ENCODE measurements at places on chromosomes 3 and 15.

DNA sequence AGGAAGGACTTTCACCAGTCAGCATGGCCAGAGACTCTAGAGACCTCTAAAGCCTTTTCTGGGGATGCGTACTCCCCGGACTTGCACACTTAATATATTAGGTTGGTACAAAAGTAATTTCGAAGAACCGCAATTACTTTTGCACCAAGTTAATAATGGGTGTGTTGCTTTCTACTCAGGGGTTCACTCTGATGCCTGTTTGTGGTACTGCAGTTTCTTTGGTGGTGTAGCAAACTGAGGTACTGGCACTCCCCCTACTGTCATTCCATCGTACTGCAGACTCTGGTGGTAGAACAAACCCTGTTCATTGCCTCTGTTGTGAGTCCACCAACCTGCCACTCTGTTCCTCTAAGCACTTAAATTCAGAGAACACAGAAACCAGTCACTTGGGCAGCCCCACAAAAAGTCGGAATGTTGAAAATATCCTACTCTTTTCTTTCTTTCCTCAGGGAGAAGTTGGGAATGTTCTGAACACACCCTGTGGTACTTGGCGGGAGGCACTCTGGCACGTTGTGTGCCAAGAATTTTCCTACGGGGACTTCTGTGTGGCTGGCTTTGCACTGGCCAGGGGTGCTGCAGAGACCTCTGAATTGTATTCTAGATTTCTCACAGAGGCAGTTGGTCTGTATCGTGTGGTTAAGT, 46.3 kb downstream of the GABRG3 start:
- DNase-seq, result no peak

- no peak for DNase-seq
Measured at GRCh38 chr3:164465172-164465571, 613.1 kb downstream of the SI start.

DNA sequence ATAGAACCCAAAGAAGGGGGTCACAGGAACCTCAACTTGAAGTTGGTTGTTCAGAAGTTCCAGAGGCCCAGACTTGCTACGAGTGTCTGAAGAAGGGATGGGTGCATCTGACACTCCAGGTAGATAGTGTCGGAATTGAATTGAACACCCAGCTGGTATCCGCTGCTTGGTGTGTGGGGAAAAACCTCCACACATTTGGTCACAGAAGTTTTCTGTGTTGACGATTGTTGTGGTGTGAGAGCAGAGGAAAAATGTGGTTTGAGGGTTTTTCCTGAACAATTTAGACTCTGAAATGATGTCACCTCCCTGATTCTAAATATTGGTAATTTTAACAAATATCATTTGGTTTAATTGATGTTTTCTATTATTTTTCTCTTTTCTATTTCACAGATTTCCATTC, 218.8 kb upstream of the CTNNB1 start:
- no peak for DNase-seq

DNA sequence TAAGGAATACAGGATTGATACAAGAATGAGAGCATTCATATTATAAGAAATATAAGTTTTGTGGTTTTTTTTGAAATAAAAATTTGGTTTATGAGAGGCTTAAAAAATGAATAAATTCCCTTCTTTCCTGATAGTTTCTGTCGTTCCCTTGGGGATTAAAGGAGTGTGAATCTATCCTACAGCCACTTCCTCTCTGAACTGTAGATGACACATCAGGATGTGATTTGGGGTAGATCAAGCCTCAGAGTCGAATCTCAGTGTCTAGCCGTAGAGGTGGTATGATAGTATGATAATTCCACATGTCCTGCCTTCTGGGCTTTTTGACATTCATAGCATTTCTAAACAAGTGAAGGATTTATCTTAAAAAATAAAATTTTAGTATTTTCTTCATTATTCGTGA, 343.1 kb downstream of the LPP start:
- DNase-seq, result no peak

DNA sequence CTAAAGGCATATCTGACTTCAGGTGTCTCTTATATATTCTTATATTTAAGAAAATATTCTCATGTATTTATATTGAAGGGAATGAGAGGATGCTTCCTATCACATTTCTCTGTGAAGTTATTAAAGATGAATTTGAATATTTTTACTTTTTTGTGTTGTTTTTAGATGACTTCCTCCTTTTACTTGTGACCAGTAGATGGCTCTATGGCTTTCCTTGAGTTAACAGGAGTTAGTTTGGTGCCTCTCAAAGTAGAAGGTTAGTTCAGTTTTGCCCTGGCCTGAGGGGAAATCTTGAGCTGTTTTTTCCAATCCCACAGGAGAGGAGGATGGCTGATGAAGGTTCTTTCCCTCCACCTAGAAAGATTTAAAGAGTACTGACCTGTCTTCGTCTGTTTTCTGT, 80.7 kb downstream of the SQOR start:
- no peak for DNase-seq

DNA sequence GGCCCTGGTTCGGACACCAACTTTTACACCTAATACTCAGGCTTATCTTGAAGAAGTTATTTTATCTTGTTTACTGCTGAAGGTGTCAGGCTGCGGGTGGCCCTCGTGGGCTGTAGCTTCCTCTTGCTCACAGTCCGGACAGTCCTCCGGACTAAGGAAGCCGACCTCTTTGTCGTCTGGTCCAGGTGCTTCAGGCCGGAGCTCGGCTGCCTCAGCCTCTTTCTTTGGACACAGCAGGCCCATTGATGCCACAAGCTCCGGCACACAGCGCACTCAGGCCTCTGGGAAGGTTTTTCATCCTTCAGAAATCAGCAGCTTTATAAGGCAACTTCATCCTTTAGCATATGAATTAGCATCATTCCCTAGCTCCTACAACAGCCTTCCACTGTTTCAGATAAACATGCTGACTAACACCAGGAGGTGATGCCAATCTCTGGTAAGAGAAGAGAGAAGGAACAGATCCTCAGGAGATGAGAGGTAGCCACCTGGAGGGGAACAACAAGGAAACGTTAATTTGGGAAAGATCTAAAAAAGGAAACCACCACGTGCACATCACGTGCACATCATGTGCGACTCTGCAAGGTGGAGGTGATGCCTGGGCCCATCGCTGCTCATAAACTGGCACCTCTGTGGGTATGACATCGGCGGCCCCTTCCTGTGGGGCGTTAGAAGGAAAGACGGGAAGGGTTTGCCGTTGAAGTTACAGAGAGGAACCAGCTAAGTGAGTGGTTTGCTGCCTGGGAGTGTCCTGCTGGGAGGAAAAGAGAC, 4.4 kb upstream of the CHAC1 start:
- no peak for DNase-seq

GRCh38 chr3:88031642-88032077, 27.1 kb downstream of the CGGBP1 start:
- no peak for DNase-seq

GRCh38 chr3:71585131-71585530, 1.6 kb upstream of the FOXP1 start:
- DNase-seq, result no peak

GRCh38 chr3:150871192-150871591, 34.0 kb downstream of the MINDY4B start:
- no peak for DNase-seq

- no peak for DNase-seq
Measured at GRCh38 chr3:185561374-185561943, 9.1 kb upstream of the LIPH start.

GRCh38 chr3:125331243-125331642, 43.9 kb downstream of the ZNF148 start:
- DNase-seq, result no peak

- DNase-seq, result peak; percentile 28
Measured at GRCh38 chr15:49225572-49226281, 55.7 kb downstream of the GALK2 start.

GRCh38 chr15:85622221-85622831, 172.4 kb downstream of the KLHL25 start:
- DNase-seq, result no peak

DNA sequence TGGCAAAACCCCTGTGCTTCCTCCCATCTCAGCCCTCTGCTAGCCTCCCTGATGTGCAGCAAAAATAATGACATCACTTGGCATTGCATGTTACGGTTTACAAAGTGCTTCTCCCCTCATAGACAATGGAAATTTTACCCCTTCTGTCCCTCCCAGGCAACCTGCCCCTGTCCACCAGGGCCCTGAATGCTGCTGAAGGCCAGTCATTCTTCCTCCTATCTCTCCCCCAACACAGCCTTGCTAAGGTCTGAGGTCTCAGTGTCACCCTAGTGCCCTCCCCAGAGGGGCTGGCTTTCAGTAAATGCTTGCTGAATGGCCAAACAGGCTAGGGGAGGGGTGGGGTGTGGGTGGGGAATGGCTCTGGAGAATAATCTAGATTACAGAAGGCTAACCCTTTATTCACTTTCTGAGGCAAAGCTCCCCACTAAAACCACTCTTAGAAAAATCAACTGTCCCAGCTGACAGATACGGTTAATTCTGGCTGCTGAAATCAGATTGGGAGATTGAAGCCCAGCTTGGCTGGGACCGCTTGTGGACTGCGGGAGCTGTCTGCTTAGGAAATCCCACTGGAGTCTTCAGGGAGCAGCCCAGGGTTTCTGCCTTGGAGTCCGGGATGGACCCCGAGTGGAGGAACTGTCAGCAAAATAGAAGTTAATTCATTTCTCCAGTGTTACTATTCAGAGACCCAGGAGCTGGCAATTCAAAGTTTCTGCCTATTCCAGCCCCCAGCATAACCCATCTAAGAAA, 22.9 kb downstream of the ANP32A start:
- DNase-seq, result no peak

DNA sequence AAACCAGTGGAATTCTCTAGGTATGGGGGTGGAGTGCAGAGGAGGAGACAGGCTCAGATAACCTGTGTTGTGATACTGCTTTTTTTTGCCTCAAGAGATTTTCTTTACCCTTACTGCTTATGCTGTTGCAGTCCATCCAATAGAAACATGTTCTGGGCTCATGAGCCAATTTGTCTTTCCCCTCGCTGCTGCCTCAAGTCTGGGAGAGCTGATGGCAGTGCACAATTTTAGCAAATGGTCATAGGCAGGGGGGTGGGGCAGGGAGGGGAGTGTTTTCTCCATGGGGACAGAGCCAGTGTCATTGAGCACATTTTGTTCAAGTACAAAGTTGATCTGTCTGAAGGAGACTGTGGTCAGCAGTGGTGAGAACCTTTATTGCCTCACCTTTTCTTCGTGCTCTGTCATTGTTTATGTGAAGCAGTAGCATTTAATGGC, 134.9 kb downstream of the MBNL1 start:
- no peak for DNase-seq

DNA sequence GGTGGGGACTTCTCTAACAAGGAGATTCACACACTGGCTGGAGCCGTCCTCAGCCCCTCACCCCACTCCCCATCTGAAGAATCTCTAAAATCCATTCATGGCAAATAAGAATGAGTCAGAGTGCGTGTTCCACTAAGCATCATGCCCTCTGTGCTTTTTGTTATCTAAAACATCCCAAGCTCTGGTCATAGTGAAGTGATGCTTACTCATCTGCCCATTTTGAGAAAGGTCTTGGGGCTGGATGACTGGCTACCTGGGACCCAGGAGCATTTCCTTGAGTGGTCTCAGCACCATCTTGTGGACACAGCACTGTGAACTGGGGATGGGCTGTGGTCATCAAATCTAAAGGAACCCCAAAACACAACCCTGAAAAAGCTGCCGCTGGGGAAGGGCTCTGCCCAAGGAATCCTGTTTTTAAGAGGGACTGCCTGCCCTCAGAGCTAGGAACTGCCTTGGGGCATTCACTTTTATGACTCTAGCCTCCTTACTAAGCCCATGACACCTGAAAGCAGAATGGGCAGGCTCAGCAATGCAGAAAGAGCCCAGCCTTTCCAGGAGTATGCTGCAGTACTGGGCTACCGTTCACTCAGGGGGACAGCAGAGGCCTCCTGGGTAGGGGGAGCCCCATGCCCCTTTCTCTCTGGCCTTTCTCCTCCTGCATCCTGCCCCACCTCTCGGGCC, 53.5 kb downstream of the ZBTB38 start:
- DNase-seq, result no peak

- DNase-seq, result no peak
Measured at GRCh38 chr15:74619916-74620635, 4.4 kb downstream of the CLK3 start.

DNA sequence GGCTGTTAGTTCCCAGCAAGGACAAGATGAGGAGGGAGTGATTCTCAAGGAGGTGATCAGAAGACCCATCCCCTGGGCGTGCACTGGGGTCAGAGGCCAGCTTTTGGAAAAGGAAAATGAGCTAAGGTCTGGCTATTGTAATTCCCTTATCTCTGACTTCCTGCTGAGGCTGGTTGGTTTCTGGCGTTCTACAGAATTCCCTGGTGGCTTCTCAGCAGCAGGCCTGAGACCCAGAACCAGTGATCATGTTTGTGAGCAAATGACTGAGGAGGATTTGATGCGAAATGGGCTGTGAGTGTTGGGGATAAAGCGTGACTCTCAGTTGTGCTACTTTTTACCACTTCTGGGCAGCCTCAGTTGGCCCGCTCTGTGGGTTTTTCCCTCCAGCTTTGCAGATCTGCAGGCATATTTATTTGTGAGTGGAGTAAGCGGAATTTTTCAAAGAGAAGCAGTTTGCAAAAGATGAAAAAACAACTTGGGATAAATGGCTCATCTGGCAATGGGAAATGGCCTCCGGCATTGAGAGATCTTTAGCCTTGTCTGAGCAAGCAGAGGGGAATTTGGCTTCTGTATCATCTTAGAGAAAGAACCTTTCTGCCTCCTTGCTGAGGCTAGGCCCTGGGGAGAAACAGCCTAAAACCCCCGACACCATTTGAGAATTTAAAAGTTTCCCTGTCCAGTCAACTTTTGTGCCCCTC, 102.7 kb downstream of the SLCO3A1 start:
- no peak for DNase-seq

- no peak for DNase-seq
Measured at GRCh38 chr15:75112278-75112847, 89.0 kb downstream of the PPCDC start.

DNA sequence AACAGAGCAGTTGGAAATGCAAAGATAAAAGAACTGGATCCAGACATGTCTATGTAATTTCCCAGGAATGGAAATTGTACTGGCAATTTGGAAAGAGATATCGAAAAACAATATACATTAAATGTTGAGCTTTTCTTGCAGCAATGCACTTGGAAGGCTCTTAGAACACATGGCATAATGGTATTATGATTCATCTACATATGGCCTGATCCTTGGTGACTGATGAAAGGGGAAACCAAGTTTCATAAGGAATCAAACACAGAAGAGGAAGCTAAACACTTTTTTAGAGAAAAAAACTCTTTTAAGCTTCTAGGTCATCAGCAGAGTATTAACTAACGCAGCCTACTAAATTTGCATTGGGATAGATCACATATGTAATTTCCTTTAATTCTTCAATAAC, 12.4 kb upstream of the GREM1 start:
- no peak for DNase-seq

GRCh38 chr3:65401359-65402305, 637.1 kb downstream of the MAGI1 start:
- no peak for DNase-seq

GRCh38 chr3:38316356-38317191, 30.0 kb upstream of the XYLB start:
- no peak for DNase-seq
